Islet precursor cell (in vitro differentiated cells): ENCODE measurements at places on chromosomes 7 and 10.

DNA sequence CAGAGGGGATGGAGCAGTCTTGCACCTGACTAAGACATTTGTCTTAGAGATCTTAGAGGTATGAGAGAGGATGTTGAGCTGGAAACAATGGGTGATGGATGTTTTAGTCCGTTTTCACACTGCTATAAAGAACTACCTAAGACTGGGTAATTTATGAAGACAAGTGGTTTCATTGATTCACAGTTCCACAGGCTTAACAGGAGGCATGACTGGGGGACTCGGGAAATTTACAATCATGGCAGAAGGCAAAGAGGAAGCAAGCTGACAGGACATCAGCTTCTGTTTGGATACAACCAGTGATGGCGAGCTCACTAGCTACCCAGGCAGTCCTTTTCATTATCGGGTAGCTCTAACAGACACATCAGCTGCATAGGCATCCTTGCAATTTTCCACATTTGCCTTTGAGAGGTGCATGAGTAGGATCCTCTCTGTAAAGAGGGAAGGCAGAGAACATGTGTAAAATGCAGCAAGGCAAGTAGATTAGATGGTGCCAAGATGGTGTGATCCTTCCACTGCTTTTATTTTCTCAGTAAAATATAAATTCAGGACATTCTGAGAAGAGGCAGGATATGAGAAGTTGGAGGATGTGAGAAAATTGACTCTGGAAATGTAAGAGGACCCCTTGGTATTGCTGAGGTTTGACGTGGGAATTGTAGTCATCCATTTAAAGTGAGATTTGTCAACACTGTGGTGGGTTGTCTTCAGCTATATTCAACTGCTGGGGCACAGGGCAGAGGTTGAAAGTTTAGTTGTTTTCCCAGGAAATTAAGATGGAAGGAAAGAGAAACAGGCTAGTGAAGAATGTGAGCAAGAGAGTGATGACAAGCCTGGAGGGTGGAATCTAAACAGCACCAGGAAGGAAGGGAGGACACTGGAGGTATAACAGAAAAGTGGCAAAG, 1140.0 kb upstream of the AUTS2 start:
- DNase-seq: no peak

DNA sequence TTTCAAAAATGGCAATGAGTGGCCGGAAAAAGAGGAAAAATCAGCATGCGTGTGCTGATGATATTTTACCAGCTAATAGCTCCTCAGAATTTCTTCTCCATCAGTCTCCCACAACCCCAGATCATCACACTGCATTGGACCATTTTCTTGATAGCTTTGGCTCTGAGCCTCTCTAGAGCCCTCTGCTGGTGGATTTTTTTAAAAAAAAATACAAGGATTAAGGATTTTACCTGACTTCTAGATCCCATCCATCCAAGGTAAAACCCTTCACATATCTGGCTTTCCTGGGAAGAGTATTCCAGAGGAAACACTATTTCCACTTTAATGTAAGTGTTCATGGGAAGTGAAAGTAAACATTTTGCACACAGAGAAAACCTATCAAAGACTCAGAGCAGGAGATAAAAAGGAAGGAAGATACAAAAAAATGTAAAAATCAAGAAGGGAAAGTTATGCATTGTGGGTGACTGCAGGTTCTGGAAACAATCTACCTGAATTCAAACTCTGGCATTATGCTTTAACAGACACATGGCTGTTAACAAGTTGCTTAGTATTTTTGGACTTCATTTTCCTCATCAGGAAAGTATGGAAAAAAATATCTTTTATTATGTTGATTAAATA, 380.9 kb downstream of the LRRTM3 start:
- DNase-seq: no peak

- DNase-seq: no peak
Observed at GRCh38 chr10:73873838-73874215, 528 bp downstream of the CAMK2G start.

DNA sequence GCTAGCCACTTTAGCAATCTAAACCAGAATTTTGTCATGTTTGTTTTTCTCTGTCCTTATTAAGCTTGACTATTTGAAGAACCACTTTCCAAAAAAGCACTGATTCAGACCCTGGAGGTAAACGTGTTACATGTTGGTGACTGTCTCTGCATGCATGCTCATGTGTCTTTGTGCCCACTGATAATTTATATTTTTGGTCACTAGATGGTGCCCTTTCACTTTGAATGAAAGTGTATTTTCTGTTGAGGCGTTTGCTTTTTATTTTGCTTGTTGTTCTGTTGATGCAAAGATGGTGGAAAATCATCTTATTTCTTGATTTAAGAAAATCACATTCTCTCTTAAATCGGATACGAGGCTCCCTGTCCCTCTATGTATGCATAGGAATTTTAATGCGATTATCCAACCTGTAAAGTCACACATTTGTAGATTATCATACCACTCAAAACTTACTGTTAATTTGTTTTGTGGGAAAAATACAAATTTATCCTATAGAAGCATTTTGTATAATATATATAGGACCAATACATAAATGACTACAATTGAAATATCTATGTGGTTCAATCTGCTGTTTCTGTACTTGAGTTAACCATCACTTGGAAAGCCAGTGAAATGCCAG, 269.3 kb downstream of the BICC1 start:
- DNase-seq: no peak

- no peak for DNase-seq
Observed at GRCh38 chr10:25071227-25071626, 54.8 kb downstream of the THNSL1 start.

DNA sequence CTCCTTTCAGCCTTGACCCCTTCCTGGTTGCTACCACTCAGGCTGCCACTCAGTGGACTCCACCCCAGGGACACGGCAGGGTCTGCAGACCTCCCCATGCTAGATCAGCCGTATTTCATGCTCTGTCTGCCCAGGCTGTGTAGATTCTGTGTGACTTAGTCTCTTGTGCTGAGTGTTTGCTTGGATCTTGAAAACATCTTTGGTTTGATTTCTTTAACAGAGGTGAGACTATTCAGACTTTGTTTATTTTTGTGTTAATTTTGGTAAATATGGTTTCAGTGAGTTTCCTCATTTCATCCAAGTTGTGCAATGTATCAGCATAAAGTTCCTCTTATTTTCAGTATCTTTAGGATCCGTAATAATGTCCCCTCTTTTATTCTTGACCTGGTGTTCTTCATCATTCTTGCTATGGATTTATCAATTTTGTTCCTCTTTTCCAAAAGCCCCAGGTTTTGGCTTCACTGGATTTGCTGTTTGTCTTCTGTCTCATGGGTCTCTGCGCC, 21.2 kb upstream of the PWWP2B start:
- DNase-seq: no peak

GRCh38 chr10:128268015-128268722, 141.9 kb upstream of the MKI67 start:
- DNase-seq: peak; percentile 83

- DNase-seq: no peak
Observed at GRCh38 chr10:59072038-59072437, 104.4 kb upstream of the PHYHIPL start.

DNA sequence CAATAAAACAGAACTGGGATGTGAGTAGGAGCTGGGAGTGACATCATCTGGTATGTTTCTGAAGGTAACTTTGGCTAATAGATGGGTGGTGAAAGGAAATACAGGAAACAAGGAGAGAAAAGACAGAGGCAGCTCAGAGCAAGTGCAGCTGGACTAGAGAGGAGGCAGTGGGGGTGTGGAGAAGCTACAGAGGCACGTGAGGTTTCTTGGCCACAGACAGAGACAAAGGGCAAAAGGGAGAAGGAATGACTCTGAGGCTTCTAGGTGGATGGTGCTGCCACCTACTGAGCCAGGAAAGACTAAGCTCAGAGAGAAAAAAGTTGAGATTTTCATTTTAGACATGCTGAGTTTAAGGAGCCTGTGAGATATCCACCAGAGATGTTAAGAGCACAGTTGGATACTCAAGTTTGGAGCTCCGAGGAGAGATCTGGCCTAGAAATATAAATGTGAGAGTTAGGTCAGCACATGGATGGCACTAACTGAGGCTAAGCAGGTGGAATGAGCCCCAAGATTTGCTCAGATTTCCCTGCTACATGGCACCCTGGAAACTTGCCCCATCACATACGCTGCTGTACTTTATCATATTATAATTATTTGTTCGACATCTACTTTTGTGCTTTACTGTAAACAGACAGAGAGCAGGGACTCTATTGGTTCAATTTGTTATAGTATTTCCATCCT, 293.0 kb upstream of the IMMP2L start:
- DNase-seq: peak; percentile 81

DNA sequence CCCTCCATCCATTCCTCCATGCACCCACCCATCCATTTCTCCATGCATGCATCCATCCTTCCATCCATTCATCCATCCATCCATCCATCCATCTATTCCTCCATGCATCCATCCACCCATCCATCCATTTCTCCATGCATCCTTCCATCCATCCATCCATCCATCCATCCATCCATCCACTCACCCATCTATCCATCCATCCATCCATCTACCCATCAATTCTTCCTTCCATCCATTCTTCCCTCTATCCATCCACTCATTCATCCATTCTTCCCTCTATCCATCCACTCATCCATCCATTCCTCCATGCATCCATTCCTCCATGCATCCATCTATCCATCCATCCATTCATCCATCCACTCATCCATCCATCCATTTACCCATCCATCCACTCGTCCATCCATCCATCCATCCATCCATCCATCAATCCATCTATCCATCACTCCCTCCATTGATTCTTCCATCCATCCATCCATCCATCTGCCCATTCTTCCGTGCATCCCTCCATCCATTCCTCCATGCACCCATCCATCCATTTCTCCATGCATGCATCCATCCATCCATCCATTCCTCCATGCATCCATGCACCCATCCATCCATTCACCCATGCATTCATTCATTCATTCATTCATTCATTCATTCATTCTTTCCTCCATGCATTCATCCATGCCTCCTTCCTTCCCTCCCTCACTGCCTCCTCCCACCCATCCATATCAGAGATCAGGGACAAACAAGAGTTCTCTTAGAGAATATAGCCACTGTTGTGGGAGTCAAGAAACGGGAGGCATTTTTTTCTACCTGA, 22.2 kb downstream of the ELN start:
- DNase-seq: no peak
